Caudate nucleus (tissue), 63 donors: ENCODE measurements at places on chromosomes 12 and 14.

GRCh38 chr14:50109342-50109741, 7.0 kb downstream of the VCPKMT start:
- no peak for DNase-seq

- DNase-seq = no peak
Observed at GRCh38 chr12:52321418-52321817, 220 bp upstream of the KRT83 start.

GRCh38 chr12:95386051-95386450, 87.9 kb upstream of the METAP2 start:
- DNase-seq = no peak

GRCh38 chr14:55730592-55731310, 150.7 kb downstream of the KTN1 start:
- DNase-seq = no peak

GRCh38 chr12:15013634-15014179, 40.9 kb downstream of the PDE6H start:
- no peak for DNase-seq

- no peak for DNase-seq
Observed at GRCh38 chr12:41034686-41035085, 153.4 kb upstream of the PDZRN4 start.

GRCh38 chr12:84912198-84913128, at the start of gene SLC6A15:
Gene SLC6A15 (minus strand): TSS chr12:84912799. CDS start chr12:84892120, 20,679 bp downstream.
- DNase-seq = peak; percentile 94

DNA sequence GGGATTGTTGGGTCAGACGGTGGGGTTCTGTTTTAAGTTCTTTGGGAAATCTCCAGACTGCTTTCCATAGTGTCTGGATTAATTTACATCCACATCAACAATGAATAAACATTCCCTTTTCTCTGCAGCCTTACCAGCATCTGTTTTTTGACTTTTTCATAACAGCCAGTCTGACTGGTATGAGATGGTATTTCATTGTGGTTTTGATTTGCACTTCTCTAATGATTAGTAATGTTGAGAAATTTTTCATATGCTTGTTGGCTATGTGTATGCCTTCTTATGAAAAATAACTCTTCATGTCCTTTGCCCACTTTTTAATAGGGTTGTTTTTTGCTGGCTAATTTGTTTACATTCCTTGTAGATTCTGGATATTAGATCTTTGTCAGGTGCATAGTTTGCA, 140.8 kb upstream of the CNTN1 start:
- no peak for DNase-seq

- no peak for DNase-seq
Observed at GRCh38 chr12:92109613-92110012, 36.0 kb downstream of the BTG1 start.

DNA sequence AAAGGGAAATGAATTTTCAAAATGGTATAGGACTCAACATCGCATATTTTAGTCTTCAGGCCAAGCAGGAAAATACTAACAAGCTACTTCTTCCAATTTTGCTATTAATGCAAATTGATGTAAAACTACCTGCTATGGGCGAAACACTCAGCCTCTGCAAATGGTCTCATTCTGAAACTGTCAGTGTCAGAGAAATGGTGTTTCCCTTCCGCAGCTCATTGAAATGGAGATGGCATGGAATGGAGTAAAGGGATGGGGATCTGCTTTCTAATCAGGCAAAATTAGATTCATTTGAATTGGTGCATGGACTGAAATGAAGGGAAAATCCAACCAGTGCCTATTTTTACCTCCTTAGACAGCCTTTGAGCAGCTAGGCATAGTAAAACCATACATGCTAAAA, 80.4 kb upstream of the EEA1 start:
- no peak for DNase-seq

DNA sequence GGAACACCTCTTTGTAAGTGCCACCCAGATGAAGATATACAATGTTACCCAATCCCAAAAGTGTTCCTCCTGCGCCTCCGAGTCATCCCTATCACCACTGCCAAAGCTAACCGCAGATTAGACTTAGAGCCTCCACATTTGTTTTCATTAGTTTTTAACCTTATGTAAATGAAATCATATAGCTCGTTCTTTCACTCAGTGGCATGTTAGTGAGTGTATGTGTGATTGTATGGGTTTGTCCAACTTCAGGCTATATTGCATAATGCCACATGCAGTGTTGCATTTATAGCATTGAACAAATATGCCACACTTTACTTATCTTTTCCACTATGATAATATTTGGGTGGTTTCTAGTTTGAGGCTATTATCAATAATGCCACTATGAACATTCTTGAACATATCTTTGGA, 18.0 kb downstream of the MAP1LC3B2 start:
- DNase-seq = no peak

DNA sequence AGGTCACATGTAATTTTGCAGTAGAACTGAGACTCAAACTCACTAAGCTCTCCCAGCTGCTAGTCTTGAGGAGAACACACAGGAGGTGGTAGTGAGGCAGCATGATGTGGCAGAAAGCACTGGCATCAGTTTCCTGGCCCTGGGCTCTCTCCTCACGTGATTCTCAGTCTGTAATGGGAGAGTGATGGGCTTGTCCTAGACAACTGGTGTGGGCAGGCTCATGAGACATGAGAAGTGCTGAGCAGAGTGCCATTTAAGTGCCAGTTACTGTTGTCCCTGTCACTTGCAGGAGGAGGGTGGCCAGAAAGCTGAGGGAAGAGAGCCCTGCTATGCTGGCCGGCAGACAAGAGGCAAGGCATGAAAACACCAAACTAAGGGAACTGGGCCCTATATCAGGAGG, 48.5 kb upstream of the OVCH1 start:
- no peak for DNase-seq

DNA sequence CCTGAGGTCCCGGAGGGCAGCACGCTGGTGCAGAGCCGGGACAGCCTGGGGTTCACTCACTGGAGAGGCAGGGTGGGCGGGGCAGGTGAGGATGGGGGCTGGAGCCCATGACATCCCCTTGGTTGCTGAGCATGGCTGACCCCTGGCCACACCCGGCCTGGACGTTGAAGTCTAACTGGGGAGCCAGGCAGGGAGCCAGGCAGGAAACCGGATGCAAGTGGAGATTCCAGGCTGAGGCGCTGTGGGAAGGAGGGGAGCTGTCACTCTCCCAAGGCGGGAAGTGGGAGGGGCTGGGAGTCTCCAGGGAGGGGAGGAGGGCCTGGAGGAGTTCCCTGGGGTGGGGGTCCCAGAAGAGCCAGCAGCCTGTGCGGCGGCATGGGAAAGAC, 7.7 kb upstream of the INF2 start:
- DNase-seq = peak; percentile 80

DNA sequence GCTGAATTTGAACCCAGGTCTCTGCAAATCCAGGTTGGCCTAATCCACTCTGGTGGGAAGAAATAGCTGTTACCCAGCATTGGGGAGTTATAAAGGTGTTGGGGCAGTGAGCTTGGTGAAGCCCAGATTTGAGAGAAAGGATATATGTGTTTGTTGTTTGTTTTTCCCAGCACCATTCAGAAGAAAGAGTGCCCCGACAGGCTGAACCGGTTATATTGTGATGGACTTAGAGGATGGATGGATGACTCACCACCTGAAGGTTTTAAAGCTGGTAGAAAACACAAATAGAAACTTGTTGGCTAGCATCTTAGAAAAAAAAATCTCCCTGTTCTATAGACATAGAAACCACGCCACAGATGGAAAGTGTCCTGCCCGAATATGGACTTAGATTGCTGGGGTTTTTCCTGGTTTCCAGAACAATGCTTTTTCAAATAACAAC, 404.6 kb downstream of the MED13L start:
- DNase-seq = no peak

GRCh38 chr12:46674129-46674528, 151.7 kb downstream of the SLC38A4 start:
- no peak for DNase-seq

DNA sequence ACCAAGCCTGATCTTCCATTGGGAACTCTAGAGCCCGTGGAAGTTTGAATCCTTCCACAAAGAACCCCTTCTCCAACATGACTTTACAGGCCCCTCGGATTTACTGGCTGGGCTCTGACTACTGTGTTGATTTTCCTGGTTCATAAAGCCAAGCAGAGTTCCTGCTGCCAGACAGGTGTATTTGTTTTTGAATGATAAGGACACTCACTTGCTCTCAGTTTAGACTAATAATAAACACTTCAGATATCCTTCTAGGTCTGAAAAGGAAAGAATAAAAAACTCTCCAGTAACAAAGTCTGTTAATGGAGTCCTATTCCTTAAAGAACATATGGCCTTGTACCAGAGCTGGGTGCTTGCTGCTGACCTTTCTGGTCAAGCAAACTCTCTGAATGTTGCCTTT, 31.0 kb downstream of the SIX1 start:
- DNase-seq = no peak

- DNase-seq = peak; percentile 41
Observed at GRCh38 chr12:94650143-94651056, at the start of gene TMCC3. Gene TMCC3 (minus strand): TSS chr12:94650557. CDS start chr12:94650430, 127 bp downstream.

- DNase-seq = no peak
Observed at GRCh38 chr14:51069055-51069454, 25.9 kb downstream of the TRIM9 start.

DNA sequence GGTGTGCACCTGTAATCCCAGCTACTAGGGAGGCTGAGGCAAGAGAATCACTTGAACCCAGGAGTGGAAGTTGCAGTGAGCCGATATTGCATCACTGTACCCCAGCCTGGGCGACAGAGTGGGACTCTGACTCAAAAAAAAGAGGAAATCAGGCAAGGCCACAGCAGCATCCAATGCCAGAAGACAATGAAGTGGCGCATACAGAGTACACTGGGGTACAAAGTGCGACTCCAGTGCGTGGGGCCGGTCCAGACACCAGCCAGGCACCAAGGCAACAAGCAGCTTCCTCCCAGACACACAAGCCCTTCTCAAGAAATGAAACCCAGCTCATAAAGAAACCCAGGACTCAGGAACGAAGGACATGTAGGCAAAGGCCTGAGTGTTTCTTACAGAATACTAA, 28.2 kb downstream of the TTC7B start:
- peak; percentile 23 for DNase-seq

DNA sequence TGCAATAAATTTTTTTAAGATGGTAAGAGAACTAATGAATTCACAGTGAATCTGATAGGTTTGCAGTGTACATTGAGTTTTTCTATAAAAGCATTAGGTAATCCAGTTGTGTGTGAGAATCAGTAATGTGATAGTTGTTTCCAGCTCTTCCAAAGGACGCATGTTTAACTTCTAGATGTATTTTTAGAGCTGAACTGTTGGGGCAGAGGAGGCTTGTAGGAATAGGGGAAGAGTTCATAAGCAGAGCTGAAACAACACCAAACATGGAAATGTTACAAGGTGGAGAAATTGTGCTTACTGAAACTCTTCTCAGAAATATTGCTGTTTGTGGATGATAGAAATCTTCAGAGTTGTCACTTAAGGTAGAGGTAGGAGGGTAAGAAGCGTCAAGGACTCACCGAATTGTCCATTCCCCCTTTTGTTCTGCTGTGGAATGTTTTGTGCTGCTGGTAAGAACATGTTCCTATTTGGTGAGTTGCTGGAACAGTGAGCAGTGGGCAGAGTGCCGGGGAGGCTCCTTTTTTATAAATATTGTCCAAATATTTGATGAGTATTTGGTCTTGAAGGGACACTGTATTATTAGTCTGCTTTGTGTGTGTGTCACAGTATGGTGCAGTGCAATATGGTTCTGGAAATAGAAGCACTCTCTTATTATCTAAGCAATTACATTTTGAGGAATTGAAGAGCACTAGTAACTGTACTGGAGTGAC, 76.7 kb downstream of the ANO6 start:
- no peak for DNase-seq

DNA sequence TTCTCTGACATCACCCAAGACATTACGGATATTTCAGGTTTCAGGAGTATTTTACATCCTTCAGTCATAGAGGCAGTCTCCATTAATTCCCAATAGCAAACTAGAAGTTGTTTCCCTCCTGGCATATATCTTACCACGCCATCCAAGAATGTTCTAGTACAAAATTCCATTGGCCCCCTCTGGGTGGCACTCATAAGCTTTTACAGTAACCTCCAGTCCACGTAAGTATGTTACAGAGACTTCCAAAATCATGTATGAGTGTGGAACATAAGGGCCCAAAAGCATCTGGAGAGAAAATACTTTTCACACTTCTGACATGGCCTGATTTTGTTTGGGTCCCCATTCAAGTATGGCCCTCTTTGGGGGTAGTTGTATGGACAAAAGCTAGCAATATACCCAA, 58.1 kb upstream of the DHRS4 start:
- no peak for DNase-seq

DNA sequence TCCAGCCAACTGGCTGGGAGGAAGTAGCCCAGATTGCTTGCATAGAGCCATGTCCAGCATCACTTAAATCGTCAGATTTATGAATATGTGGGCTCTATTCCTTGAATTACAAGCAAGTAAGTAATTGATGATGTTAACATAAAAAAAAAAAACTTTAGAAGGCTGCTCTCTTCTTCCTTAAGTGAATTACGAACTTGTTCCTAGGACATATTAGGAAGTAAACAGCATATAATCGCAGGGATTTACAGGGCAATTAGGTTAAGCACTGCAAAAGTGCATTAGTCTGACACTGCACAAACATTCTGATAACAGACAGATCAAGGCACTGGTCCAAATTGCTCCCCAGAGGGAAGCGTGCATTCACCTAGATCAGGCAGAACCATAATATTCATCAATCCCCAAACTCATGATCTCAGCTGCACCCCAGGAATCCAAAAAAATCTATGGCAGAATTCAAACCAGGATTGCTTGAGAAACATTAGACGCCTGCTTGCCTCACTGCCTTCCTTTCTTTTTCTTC, 293.2 kb downstream of the TMEM132D start:
- DNase-seq = no peak

DNA sequence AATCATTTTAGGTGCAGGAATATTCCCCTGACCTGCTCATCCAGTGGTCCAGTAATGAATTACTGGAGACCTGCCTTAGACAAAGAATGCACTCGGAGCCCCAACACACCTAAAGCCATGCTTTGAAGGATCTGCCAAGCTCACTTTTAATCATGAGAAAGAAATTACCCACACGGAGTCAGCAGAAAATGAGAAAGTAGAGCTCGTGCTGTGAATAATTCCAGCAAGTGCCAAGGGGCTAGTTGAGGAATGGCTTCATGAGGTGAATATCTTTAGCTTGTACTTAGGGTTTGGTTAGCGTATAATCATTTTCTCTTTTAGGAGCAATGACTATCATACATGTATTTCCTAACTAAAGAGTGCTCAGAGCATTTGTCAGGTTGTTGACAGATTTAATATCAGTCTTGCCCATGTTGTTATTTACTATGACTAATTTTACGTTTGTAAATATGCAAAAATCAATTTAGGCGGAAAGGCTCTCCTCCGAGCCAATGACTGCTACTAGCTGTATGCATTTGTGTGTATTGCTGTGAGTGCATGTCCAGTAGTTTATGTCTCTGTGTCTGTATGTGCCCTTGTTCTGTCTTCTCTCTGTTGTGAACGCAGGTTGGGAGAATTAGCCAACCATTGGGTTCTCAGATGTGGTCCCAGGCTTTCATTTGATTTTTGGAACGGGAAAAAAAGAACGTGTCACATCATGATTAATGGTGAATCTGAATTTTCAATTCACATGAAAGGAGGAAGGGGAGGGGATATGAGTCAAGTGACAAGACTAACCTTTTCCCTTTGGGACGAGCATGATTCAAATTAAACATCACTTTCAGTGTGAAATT, 98.4 kb downstream of the RMST start:
- no peak for DNase-seq
